ENCODE measurements at places on chromosomes 5 and 9. TPM values are rescaled to one million over a fixed set of nuclear protein-coding genes. Genes with fewer than 3 reads are reported as not detected.

The SLC6A18 gene
- total RNA-seq: not detected

The ABCA1 gene
- total RNA-seq: 10.8 TPM

The CARD19 gene
- total RNA-seq: 35.8 TPM

The ADAMTSL2 gene
- total RNA-seq: 6.0 TPM

The DBN1 gene
- 21.8 TPM for total RNA-seq

The OSTF1 gene
- 18.9 TPM for total RNA-seq

The TXNDC8 gene
- total RNA-seq: not detected

The TERT gene
- not detected for total RNA-seq

The SPAG8 gene
- 3.4 TPM for total RNA-seq

The DNAJB5 gene
- 70.0 TPM for total RNA-seq

The ABO gene
- total RNA-seq: 2.3 TPM

The AMBP gene
- total RNA-seq: not detected

GRCh38 chr9:121880343-121880898 is 212.7 kb downstream of the TTLL11 start:
- H3K4me1 ChIP-seq: peaks cover 13% of the 10 kb centered on the region
- H3K27me3 ChIP-seq: no peaks in the 10 kb centered on the region
- no peaks in the 10 kb centered on the region for H3K36me3 ChIP-seq
- DNase-seq: no peak
- H3K27ac ChIP-seq: no peak overlapping the region
- no peak overlapping the region for H3K4me3 ChIP-seq

GRCh38 chr5:146653560-146653959 is 137.6 kb upstream of the GPR151 start:
- H3K4me1 ChIP-seq: no peaks in the 10 kb centered on the region
- no peaks in the 10 kb centered on the region for H3K27me3 ChIP-seq
- DNase-seq: no peak
- H3K36me3 ChIP-seq: no peaks in the 10 kb centered on the region
- no peak overlapping the region for H3K4me3 ChIP-seq

- no peaks in the 10 kb centered on the region for H3K27me3 ChIP-seq
- no peak for DNase-seq
- H3K27ac ChIP-seq: no peak overlapping the region
- H3K4me3 ChIP-seq: no peak overlapping the region
These were observed 57.7 kb downstream of the FGF18 start for GRCh38 chr5:171477101-171477500.

DNA sequence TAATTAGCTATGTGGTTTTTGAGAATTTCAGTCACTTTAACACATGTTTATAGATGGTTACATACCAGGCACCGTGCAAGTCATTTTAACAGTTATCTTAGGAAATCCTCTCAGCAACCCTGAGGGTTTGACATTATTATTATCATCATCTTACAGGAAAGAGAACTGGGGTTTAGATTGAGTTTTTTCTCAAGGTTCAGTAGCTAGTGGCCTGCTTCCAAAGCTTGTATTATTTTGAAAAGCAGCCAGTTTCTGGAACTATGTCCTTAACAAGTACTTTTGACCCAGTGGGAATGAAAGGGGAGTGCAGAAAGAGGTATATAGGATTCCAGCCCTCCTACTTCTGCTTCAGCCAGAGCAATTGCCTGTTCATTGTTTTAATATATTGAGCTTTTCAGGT is 157.5 kb downstream of the COMMD10 start:
- DNase-seq: no peak
- peaks cover 15% of the 10 kb centered on the region for H3K4me1 ChIP-seq
- H3K27ac ChIP-seq: no peak overlapping the region
- H3K4me3 ChIP-seq: no peak overlapping the region

- H3K4me3 ChIP-seq: no peak overlapping the region
- no peaks in the 10 kb centered on the region for H3K36me3 ChIP-seq
- H3K27ac ChIP-seq: peak overlapping the region; percentile 24
- no peak for DNase-seq
- H3K27me3 ChIP-seq: no peaks in the 10 kb centered on the region
These were observed 15.3 kb upstream of the KLF4 start for GRCh38 chr9:107504585-107505455.

- no peak overlapping the region for H3K4me3 ChIP-seq
- no peak overlapping the region for H3K27ac ChIP-seq
- H3K27me3 ChIP-seq: peaks cover 8% of the 10 kb centered on the region
- H3K36me3 ChIP-seq: no peaks in the 10 kb centered on the region
These were observed 241.5 kb upstream of the CLINT1 start for GRCh38 chr5:158100373-158100888.

- H3K36me3 ChIP-seq: no peaks in the 10 kb centered on the region
- no peak for DNase-seq
- H3K4me1 ChIP-seq: peaks cover 63% of the 10 kb centered on the region
- no peaks in the 10 kb centered on the region for H3K27me3 ChIP-seq
- H3K4me3 ChIP-seq: peak overlapping the region; percentile 79
These were observed 1.6 kb upstream of the MEF2C start for GRCh38 chr5:88884608-88884877.

DNA sequence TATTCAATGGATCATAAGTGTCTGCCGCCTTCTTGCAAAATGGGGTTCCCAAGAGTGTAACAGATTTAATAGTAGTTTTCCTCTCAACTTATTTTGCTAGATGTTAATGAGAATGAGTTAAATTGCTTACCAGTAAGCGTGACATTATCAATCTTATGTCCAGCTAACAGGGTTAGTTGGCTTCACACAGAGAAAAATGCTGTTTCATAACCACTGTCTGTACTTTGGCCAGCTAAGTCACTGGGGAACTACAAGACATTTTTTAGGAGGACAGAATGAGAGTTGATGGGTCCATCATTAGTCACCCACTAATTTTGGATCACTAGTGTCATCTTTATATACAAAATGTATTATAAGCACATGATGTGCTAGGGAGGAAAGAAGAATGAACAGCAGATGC is 1.4 kb downstream of the CDC37L1 start:
- peak overlapping the region; percentile 95 for H3K27ac ChIP-seq
- peaks cover 9% of the 10 kb centered on the region for H3K36me3 ChIP-seq
- DNase-seq: no peak
- no peaks in the 10 kb centered on the region for H3K27me3 ChIP-seq

- H3K27ac ChIP-seq: no peak overlapping the region
- no peaks in the 10 kb centered on the region for H3K27me3 ChIP-seq
- no peak for DNase-seq
- peaks cover 65% of the 10 kb centered on the region for H3K4me1 ChIP-seq
These were observed 20.8 kb downstream of the LHFPL2 start for GRCh38 chr5:78627766-78628165.

GRCh38 chr5:130868186-130868840 is 296.7 kb downstream of the HINT1 start:
- peaks cover 6% of the 10 kb centered on the region for H3K4me1 ChIP-seq
- H3K27ac ChIP-seq: peak overlapping the region; percentile 31
- no peaks in the 10 kb centered on the region for H3K36me3 ChIP-seq
- DNase-seq: no peak
- H3K4me3 ChIP-seq: no peak overlapping the region

DNA sequence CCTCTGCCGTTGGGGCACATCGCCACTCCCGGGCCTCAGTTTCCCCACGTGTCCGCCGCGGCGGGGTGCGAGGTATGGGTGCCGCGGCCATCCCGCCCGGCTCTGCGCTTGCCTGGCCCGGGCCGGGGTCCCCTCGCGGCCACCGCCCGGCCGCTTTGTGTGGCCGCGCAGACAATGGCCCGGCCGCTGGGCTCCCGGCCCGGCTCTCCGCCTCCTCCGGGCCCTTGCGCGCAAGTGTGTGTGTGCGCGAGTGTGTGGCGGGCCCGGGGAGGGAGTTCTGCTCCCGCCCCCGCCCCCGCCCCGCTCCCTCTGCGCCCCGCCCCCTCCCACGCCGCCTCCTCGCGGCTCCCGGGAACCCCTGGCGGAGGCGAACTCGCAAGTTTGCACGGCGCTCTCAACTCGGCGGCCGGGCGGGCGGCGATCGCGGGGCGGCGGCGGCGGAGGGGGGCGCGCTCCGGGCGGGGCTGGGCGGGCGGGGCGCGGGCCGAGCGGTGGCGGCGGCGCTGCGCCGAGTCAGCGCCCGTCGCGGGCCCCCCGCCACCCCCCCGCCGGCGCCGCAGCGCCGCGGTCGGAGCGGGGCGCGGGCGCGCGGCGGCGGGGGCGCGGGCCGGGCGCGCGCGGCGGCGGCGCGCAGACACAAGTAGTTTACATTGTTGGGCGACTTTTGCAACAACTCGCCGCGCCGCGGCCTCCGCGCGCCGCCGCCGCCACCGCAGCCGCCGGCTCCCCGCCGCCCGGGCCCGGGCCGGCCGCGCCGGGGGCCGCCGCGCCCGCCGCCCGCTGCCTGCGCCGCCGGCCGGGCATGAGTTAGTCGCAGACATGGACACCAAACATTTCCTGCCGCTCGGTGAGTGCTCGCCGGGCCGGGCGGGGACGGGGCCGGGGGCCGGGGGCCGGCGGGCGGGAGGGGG is at the start of gene RXRA:
TSS of gene RXRA (plus strand) at position 643 of the 911 bp plus-strand sequence. CDS start at position 820, 177 bp downstream.
- peak within 1 kb of the TSS; percentile 97 for H3K27ac ChIP-seq
- peak within 1 kb of the TSS; percentile 91 for H3K4me3 ChIP-seq
- H3K27me3 ChIP-seq: no peaks in the 10 kb centered on the region
- H3K4me1 ChIP-seq: peaks cover 66% of the 10 kb centered on the region

- H3K27me3 ChIP-seq: no peaks in the 10 kb centered on the region
- peaks cover 93% of the 10 kb centered on the region for H3K4me1 ChIP-seq
- peak; percentile 64 for DNase-seq
- H3K27ac ChIP-seq: peak overlapping the region; percentile 52
These were observed 16.1 kb downstream of the LIFR start for GRCh38 chr5:38540314-38540713.

GRCh38 chr9:124414612-124415011 is 630 bp downstream of the PSMB7 start:
- peak overlapping the region; percentile 47 for H3K27ac ChIP-seq
- peaks cover 18% of the 10 kb centered on the region for H3K4me1 ChIP-seq
- peaks cover 46% of the 10 kb centered on the region for H3K36me3 ChIP-seq
- H3K27me3 ChIP-seq: no peaks in the 10 kb centered on the region

GRCh38 chr5:35442885-35443639 is 174.6 kb upstream of the SPEF2 start:
- H3K27me3 ChIP-seq: peaks cover 5% of the 10 kb centered on the region
- no peaks in the 10 kb centered on the region for H3K36me3 ChIP-seq
- H3K4me1 ChIP-seq: no peaks in the 10 kb centered on the region
- H3K4me3 ChIP-seq: no peak overlapping the region

GRCh38 chr9:98973576-98973975 is 29.9 kb downstream of the COL15A1 start:
- peak overlapping the region; percentile 86 for H3K27ac ChIP-seq
- peak overlapping the region; percentile 58 for H3K4me3 ChIP-seq
- H3K4me1 ChIP-seq: peaks cover 98% of the 10 kb centered on the region
- H3K27me3 ChIP-seq: no peaks in the 10 kb centered on the region
- no peaks in the 10 kb centered on the region for H3K36me3 ChIP-seq
- DNase-seq: peak; percentile 81

DNA sequence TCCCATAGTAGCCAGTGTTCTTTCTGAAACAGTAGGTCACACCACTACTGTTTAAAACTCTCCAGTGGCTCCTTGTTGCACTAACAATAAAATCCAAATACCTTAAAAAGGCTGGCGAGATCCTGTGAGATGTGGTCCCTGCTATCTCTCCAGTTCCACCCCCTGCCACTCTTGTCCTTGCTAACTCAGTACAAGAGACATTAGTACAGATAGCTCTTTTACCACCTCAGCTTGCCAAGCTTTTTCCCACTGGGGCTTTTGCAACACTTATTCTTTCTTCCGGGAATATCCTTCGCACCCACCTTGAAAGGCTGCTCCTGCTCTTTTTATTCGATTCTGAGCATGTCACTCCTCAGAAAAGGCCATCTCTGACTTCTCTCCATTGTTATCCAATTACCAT is 14.9 kb downstream of the NIPSNAP3B start:
- peaks cover 15% of the 10 kb centered on the region for H3K36me3 ChIP-seq
- H3K4me1 ChIP-seq: peaks cover 59% of the 10 kb centered on the region
- no peak overlapping the region for H3K4me3 ChIP-seq
- H3K27me3 ChIP-seq: no peaks in the 10 kb centered on the region

DNA sequence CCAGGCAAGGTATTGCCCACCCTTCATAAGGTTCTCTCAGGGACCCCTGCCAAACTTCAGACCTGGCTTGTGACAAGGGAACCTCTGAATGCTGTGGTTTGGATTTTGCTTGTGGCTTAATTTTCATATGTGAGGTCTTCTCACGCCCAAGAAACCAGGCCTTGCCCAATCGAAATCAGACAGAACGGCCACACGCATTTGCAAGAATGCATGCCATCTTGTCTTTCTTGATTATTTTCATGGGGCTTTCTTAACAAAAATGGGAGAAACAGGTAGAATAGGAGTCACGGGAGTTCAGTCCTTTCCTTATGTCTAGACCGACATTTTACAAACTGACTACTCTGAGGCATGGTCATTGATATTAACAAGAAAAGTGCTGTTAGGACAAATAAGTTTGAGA is 170.2 kb upstream of the PAPPA start:
- H3K27ac ChIP-seq: no peak overlapping the region
- H3K36me3 ChIP-seq: no peaks in the 10 kb centered on the region
- H3K27me3 ChIP-seq: no peaks in the 10 kb centered on the region
- no peak for DNase-seq
- no peak overlapping the region for H3K4me3 ChIP-seq

- H3K4me3 ChIP-seq: no peak overlapping the region
- H3K27me3 ChIP-seq: no peaks in the 10 kb centered on the region
- H3K36me3 ChIP-seq: peaks cover 7% of the 10 kb centered on the region
- H3K4me1 ChIP-seq: peaks cover 4% of the 10 kb centered on the region
These were observed 38.7 kb downstream of the NLN start for GRCh38 chr5:65760504-65761275.

DNA sequence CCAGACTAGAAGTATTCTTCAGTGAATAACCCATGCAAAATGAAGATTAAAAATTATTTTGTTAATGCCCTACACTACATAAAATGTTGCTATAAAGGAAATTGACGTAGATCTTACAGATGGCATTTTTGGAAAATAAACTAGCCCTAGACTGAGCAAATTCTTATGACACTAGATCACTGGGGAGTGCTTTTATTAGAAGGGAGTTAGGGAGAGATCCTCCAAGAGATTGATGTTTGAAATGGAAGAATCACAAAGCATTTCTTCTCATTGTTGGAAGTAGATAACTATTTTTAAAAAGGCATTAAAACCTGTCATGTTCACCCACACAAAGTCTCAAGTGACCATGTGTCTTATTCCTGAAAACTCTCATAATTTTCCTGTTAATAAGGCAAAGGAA is 351.1 kb upstream of the TLE4 start:
- no peaks in the 10 kb centered on the region for H3K4me1 ChIP-seq
- H3K4me3 ChIP-seq: no peak overlapping the region
- H3K27ac ChIP-seq: no peak overlapping the region
- H3K36me3 ChIP-seq: no peaks in the 10 kb centered on the region

- peaks cover 18% of the 10 kb centered on the region for H3K4me1 ChIP-seq
- no peak for DNase-seq
- no peak overlapping the region for H3K4me3 ChIP-seq
- no peaks in the 10 kb centered on the region for H3K36me3 ChIP-seq
- H3K27ac ChIP-seq: no peak overlapping the region
These were observed 102.3 kb upstream of the LARP1 start for GRCh38 chr5:154652746-154653417.

Data from left ventricle myocardium inferior (tissue), 1 donor.